ENCODE measurements at places on chromosomes 5 and 9.
A peak's percentile ranks its signal among the peaks of the same experiment; 100 is the strongest.

GRCh38 chr5:108260117-108260857 lies 121.6 kb downstream of the FBXL17 start:
- DNase-seq, result peak; percentile 82

GRCh38 chr5:179201986-179202385 lies 141.8 kb downstream of the ZNF354C start:
- no peak for DNase-seq

- DNase-seq, result no peak
These were observed 47.7 kb downstream of the CNTRL start for GRCh38 chr9:121122246-121123032.

GRCh38 chr9:97811533-97812246 lies 41.3 kb upstream of the FOXE1 start:
- DNase-seq, result no peak

- DNase-seq, result no peak
These were observed 17.5 kb upstream of the CLPTM1L start for GRCh38 chr5:1362242-1363015.

- DNase-seq, result no peak
These were observed 437.3 kb upstream of the ADAMTSL1 start for GRCh38 chr9:18036422-18037187.

- no peak for DNase-seq
These were observed 102.7 kb downstream of the GOLPH3 start for GRCh38 chr5:32071351-32071944.

DNA sequence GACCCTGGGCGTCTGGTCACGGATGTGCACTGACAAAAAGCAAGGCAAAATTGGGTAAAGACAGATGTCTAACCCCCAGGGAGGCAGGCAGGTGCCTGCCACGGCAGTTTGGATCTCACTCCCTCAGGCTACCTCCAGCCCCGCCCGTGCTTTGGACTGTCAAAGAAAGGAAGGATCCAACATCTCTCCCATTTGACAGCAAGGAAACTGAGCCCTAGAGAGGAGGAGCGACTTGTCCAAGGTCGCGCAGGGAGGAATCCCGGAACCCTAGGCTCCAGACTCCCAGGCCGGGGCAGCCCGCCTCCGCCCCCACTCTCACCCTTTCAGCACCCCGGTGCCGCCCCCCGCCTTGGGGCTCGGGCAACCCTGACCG lies 376 bp downstream of the GOLGA1 start:
- no peak for DNase-seq

GRCh38 chr9:76913467-76913866 lies 7.6 kb upstream of the PRUNE2 start:
- no peak for DNase-seq

DNA sequence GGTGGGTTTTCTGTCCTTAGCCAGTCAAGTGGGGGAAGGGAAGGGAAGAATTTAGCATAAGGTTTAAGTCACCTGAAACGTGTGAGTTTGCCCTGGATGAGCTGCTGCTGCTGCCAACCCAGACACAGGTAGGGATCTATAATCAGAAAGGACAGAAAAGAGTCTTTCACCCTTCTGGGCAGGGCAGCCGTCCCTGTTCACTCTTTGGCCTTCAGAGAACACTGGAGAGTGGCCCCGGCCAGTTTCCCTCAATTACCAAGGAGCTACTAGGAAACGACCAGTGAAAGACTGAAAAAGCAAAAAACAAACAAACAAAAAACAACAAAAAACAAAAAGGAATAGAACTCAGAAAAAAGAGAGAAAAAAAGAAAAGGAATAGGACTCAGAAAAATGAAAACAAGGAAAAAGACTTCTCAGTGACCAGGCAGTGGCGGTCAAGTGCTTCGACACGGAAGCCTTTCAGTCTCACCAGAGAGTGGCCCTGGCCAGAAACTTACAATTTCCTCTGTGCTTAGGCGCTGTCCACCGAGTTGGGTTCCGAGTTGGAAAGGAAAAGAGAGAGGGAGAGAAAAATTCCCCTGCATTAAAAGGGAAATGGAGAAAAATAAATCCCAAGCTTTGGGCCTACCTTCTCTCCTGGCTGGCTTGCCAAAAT lies 2.5 kb upstream of the GM2A start:
- no peak for DNase-seq

DNA sequence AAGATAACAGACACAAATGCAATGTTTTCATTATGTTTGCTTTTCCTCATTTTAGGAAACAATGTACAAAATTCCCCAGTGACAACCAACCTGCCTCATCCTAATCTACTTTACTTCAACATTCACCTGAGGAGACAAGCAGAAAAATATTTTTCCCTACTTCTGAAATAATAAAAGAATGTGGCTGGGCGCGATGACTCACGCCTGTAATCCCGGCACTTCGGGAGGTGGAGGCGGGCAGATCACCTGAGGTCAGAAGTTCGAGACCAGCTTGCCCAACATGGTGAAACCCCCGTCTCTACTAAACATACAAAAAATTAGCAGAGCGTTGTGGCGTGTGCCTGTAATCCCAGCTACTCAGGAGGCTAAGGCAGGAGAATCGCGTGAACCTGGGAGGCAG lies 36.9 kb downstream of the MYO10 start:
- DNase-seq, result no peak

DNA sequence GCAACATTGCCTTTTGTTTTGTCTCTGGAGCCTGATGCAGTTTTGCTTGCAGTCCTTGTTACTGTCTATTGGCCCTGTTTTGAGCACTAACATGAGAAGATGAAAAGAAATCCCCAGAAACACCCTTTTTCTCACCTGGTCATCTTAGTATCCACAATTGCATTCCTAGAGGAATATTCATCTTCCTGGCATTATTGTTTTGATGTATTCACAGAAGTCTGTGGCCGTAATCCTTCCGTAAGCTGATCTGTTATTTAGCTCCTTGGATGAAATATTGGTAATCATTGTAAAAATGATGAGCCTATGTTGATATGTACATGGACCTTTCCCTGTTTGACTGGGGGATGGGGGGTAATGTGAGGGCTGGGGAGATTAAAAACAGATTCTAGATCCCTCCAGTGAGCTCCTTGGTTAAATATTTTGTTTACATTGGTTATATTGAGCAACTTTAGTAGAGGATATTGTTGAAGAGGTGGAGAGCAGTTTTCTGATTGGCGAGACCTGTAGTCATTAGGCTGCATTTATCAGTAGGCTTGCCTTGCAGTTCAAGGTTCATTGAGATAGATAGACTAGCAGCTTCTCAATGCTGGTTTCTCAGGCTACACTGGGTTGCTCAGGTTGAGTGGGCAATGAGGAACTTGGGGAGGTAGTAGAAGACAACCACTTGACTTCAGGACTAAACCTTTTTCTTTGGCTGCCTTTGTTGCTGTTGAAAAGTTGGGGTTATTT lies 117.5 kb downstream of the MACIR start:
- no peak for DNase-seq

GRCh38 chr5:114695292-114695904 lies 333.5 kb downstream of the KCNN2 start:
- DNase-seq, result no peak

- DNase-seq, result no peak
These were observed 22.5 kb upstream of the RANBP3L start for GRCh38 chr5:36323926-36324781.

DNA sequence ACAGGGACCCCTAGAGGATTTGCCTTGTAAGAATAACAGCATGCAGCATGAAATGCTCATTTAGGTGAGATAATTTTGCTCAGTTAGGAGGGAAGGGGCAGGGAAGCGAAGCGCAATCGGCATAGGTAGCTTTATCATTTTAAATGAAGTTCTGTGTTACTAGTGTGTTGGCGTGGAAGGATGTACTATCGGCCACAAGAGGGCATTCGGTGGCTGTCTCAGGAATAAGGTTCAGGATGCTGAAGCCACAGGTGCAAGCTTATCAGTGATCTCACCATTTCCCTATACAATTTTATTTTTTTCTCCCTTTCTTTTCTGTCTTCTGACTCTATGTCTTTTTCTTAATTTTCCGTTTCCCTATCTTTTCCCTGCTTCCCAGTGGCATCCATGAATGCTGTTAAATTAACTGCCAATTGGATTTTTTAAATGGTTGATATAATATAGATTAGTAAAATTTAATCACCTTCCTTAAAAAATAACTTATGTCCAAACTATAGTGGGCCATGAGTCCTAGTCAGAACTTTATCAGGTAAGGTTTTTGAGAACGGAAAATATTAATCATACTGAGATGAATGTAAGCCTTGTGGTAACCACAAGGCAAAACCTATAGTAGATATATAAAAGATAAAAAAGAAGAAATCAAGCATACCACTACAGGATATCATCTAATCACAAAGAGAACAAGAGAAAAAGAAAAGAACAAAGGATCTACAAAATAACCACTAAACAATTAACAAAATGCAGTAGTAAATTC lies 1.2 kb upstream of the INSL6 start:
- peak; percentile 32 for DNase-seq

- DNase-seq, result no peak
These were observed 1.4 kb upstream of the CERCAM start for GRCh38 chr9:128419061-128419925.

GRCh38 chr9:36745977-36746376 lies 173.3 kb downstream of the MELK start:
- DNase-seq, result no peak

GRCh38 chr5:135032695-135032998 lies 1.4 kb downstream of the PITX1 start:
- DNase-seq, result no peak

DNA sequence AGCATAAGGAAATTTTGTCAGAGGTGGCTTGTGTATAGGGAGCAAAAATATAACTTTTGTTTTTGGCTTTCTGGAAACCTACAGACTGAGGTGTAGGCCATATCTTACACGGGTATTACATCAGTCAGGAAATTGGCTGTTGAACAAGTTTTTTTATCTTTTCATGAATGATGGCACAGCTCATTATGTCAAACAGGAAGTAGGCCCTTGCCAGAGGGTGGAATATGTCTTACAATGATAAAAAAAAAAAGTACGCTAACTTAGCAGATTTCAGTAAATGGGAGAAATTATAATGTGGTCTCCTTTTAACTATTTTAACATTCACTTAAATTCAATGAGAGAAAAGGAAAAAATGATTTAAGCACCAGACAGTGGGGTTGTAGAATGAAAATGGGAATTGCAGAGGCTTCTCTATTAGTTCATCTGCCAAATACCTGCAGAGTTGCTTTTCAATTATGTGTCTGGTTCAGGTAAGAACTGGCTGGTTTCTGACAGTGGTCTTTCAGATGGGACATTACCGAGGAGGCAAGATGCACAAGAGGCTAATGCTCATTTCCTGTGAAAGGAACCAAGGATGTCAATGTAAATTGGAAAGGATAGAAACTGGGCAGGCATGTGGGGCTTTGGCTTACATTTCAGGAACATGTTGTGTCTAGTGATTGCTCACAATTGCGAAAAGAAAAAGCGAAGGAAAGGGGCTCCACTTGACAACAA lies 169.9 kb downstream of the NNT start:
- DNase-seq, result no peak

- DNase-seq, result no peak
These were observed 2393.0 kb upstream of the C9orf72 start for GRCh38 chr9:29966247-29966646.

DNA sequence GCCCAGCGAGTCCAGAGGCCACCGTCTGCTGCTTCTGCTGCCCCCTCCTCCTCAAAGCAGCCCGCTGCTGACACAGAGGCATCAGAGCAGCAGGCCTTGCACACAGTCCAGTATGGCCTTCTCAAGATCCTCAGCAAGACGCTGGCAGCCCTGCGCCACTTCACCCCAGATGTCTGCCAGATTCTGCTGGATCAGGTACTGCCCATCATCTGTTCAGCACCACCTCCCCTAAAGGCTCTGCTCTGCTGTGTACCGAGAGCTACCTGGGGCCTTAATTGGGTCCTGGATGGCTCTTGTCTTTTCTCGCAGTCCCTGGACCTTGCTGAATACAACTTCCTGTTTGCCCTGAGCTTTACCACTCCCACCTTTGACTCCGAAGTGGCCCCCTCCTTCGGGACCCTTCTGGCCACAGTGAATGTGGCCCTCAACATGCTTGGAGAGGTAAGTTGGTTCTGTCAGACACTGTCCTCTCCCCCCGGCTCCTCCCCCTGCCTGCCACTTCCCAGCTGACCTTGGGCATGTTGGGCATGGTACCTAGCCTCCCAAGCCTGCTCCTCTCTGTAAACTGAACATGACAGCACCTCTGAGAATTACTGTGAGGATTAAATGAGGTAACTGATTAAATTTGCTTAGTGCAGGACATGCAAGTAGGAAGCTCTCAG lies 22.7 kb downstream of the SH3GLB2 start:
- no peak for DNase-seq

DNA sequence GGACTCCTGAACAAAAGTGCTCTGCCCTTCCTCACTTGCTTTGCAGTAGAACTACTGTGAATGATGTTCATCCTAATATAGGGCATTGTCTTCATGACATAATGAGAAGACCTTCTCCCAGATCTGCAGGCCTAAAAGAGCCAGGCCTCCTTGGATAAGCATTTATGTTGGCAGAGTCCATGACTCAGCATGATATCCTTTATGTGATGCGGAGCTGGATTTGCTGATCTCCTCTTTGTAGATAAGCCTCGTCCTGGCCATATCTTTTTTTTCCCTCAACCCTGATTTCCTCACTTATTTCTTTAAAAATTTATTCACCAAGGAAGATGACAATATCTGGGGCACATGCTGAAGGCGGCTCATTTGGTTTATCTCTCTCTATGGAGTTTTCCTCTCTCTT lies 62.4 kb upstream of the TAS2R1 start:
- DNase-seq, result no peak

DNA sequence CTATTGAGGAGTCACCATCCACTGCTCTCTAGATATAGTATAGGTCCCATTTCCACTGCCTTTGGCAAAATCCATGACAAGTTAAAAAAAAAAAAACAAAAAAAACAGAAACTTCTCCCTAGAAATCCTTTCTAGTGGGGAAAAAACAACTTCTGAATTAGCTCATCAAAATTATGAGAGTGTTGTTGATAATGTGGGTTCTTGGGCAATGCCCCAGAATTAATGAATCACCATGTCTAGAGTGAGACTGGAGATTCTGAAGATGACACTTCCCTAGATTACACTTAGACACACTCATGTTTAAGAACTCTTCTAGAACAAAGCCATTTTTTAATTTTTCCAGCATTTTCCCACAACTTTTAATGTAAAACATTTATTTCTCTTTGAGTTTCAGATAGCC lies 728.0 kb upstream of the C9orf72 start:
- no peak for DNase-seq

- no peak for DNase-seq
These were observed 27.3 kb downstream of the F2RL2 start for GRCh38 chr5:76595755-76596481.

DNA sequence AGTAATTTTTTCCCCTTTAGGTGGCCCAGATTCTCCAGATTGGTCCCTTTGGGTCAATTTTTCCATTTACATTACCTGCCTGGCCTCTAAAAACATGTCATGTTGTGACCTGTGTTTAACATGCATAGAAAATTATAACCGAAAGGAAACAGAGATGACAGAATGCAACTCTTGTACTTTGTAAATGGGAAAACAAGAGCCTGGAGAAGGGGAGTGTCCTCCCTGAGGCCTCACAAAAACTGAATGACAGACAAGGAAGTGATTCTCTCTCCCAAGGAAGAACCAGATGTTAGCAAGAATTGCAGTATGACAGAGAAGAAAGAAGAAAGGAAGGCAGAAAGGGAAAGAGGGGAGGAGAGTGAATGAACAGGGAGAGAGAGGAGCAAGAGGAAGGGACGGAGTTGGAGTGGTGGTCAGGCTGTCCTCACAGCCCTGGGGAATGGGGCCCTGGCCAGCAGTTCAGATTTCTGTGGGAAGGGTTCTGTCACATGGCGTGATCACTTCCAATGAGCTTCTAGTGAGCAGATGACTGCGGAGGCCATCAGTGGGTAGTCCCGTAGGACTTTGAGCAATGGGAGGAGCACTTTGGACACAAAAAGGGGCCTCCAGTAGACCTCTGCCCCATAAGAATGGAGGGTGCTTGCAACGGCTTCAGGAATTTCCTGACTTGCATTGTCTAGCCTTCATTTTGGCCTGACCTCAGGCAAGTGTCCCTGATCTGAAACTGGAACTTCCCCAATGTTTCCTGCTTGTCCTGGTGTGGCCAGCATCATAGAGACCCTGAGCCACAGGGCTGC lies 31.6 kb downstream of the ABLIM3 start:
- DNase-seq, result no peak
